ENCODE measurements at places on chromosomes 2 and 18.

DNA sequence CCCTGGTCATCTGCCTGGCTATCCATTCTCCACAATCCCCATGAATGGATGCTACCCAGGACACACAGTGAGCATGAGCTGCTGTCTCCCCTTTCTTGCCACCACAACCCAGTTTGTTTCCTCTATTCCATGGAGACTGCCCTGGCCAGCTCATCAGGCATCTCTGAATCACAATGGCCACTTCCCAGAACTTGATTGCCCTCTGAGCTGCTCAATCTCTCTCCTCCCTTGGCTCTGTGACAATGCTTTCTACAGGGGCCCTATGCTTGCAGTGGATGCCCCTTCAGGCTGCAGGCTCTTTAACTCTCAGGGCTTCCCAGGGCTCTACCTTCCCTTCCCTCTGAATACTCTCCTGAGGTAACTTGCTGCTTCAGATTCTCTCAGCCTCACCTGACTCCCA lies 14.4 kb upstream of the SLC4A5 start:
- DNase-seq = no peak

- no peak for DNase-seq
Observed at GRCh38 chr2:149310349-149310748, 20.0 kb upstream of the LYPD6 start.

GRCh38 chr2:43822839-43823238 lies 15.8 kb downstream of the ABCG5 start:
- DNase-seq = no peak

- DNase-seq = no peak
Observed at GRCh38 chr2:33496150-33496549, 19.7 kb downstream of the RASGRP3 start.

DNA sequence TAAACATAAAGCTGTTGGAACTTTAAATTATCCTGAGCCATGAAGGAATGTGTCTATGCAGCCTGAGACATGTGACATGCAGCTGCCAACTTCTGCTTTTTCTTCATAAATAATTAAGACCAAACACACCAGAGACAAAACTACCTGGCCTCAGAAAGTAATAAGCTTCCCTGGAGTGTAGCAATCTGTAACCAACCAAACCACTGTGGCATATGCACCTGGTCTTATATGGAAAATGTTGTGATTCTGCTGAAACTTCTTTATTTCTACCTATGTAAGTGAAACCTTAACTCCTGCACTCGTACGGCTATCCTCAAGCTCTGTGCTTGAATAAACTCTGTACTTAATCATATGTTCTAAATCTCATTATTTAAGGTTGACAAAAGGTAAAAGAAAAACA lies 515.0 kb downstream of the TMEM182 start:
- DNase-seq = no peak

DNA sequence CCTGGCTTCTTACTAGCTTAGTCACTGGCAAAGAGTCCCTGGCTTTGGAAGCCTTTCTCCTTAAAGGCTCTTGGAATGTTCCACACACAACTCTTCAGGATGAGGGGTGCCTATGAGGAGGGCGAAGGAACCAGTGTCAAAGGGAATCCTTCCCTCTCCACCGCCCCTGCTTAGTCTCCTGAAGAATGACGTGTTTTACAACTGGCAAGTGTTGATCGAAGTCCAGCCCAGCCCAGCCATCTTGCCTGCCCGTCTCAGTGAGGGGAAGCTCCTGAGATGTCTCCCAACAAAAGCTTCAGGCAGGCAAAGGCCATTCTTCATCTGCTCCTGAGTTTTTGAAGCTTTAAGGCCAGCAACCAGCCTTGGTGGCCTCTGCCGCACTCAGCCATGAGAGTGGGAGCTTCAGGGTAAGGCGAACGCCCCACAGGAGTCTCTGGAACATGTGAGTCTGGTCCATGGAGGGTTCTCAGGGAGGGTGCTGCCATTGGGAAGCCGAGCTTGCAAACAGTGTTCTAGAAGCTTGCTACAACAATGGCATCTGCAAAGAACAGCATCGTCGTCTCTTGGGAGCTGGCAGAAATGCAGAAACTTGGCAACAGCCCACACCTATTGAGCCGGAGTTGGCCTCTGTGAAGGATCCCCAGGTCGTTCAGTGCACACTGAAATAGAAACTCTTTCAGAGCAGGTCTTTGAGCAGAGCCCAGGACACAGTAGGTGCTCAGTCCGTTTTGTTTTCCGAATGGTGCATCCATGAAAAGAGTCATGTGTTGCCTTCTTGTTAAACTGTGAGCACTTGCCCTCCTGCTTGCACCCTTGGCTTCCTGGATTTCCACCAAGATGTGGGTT lies 220.7 kb downstream of the SEPTIN10 start:
- DNase-seq = no peak

DNA sequence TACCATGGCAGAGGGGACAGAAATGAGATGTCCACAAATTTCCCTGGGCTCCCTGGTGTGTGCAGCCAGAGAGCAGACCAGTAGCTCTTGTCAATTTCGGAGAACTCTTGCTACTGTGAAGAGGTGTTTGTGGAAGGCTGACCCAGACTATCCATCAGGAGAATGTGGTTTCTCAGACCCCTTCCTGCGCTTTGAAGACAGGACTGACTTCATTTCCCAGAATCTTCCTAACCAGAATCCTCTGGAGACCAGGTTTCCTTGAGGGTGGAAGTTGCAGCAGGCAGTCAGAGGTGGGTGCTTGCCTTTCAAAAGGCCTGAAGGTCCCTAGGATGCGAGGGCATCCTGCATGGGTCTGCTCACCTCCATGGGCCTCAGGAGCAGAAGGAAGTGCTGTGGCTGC lies 121.9 kb downstream of the LAMA3 start:
- no peak for DNase-seq

DNA sequence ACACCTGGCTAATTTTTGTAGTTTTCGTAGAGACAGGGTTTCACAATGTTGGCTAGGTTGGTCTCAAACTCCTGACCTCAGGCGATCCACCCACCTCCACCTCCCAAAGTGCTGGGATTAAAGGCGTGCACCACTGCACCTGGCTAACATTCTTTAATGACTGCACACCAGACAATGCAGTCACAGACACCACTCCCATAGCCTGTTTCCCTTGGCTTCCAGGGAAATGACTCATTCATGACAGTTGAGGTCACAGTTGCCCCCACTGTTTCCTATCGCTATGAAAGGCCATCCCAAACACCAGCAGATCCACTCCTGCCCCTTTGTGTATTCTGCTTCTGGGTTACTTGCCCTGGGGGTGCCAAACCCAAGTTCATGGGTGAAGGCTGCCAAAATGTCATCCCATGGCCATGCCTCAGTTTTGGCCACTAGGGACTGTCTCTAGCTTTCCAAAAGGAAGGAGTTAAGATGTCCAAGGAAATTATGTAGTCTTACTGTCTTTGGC lies 8.7 kb downstream of the CHMP1B start:
- no peak for DNase-seq

- no peak for DNase-seq
Observed at GRCh38 chr2:70380621-70381020, 78.8 kb upstream of the FAM136A start.

GRCh38 chr18:58645398-58645797 lies 16.5 kb upstream of the ALPK2 start:
- no peak for DNase-seq

DNA sequence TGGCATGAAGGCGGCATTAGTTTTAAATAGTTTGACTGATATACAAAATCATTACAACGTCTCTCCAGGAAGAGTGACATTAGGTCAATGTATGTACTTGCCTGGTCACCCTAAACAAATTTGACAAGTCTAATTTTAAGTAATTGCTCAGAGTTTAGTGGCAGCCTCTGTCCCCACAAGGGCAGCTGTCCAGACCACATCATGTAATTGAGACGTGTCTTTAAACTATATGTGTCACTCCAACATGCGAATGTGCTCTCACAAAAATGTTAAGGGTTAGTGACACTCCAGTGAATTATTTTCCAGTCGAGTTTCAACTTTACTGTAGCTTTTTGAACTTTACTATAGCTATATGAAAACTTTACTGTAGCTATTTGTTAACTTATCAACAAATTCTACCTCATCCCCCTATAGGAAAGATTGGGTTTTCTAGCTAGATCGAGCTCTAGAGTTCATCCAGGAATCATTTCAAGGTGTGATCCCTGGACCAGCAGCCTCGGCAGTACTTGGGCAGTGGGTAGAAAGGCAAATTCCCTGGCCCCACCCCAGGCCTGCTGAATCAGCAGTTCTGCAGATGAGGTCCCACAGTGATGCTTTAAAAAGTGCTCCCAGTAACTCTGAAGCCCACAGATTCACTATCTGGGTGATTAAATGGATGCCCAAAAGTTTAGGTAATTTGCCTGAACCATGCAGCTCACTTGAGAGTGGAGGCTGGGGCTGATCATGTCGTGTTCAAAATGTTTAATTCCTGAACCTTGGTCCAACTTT lies 66.4 kb upstream of the POU3F3 start:
- DNase-seq = no peak

DNA sequence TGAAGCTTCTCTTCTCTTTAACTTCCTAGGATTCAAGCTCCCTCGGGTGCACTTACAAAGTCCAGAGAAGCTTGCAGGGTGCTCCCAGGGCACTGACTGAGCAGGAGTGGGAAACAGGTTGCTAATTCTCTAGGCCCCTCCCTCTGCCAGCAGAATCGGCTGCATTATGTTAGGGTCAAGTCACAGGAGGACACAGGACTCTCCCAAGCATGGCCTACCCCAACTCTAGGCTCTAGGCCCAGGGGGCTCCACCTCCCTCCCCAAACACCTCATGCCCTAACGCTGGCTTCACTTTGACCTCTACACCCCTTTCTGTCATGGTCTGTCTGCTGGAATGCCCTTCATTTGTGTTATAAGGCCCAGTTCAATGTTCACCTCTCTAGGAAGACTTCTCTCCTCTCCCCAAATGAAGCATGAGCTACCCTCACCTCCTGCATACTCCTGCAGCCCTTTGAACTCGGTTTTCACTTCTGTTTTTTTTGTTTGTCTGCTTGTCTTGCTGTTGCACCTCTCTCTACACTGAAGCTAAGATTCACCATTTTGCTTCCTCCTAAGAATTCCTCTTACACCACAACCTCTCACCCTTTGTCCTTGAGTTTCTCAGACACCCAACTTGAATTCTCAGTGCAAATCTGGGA lies 521.8 kb upstream of the ID2 start:
- no peak for DNase-seq

DNA sequence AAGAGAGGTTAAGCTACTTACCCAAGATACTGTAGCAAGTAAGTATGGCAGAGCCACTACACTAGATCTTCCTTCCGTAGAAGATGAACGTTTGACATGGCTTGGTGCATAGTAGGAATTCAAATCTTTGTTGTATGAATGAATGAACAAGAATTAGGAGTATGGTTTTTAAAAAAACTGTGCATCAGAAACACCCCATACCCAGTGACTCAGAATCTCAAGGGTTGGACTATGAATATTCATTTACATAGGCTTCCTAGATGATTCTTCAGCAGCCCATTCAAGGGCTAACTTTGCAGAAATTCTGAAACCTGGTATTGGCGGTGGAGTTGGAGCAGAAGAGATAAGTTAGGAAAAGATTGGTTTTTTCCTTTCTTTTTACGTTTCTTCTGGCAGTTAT lies 5.4 kb downstream of the ACTR3 start:
- no peak for DNase-seq

- no peak for DNase-seq
Observed at GRCh38 chr2:155830351-155830750, 502.2 kb downstream of the NR4A2 start.

GRCh38 chr18:21991081-21991534 lies 178.3 kb upstream of the GATA6 start:
- no peak for DNase-seq

DNA sequence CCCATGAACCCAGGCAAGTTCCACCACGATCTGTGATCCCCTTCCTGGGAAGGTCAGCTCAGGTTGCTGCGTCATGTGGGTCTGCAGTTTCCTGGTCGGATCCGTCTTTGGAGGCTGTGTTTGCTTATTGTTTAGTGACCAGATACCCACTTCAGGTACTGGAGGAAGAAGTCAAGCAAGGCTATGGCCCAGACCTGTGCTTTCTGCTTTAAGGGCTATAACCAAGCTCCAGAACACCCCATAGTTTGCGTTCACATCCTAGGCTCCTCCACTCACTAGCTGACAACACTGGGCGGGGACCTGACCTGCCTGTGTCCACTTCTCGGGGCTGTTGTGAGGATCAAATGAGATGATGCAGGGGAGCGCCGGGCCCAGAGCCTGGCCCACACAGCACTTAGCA lies 44.0 kb downstream of the MAL start:
- DNase-seq = no peak

DNA sequence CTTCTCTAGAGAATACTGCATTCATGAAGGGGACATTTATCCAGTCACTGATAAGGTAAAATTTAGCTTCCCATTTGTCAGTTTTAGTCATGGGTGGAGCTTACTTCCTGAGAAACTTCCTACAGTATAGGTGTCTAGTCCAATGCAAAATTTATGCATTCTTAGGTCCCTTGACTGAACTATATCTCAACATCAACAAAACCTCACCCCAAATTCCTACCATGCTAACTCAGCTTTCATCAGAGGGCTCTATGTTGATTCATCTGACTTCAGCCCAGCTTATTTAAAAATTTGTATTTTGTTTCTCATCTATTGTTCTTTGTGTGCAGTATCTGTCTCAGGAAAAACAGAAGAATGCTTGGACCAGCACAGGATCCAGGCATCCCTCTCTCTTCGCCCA lies 296.4 kb upstream of the ACVR2A start:
- DNase-seq = no peak

DNA sequence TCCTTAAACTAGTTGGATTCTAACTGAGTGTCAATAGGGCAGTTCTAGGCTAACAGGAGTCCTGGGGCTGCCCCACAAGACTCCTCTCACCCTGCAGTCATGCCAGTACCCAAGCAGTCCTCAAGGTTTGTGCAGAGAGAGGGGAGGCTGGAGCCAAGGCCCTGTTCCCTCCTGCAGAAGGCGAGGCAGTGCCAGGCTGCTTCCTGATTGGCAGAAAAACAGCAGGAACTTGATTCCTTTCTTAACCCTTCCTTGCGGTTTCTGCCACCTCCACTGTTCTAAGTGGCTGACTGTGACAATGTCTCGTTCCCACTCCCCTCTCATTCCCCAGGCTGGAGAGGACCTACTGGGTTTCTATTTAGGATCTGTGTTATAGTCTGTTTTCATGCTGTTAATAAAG lies 75.3 kb downstream of the LPIN1 start:
- no peak for DNase-seq

DNA sequence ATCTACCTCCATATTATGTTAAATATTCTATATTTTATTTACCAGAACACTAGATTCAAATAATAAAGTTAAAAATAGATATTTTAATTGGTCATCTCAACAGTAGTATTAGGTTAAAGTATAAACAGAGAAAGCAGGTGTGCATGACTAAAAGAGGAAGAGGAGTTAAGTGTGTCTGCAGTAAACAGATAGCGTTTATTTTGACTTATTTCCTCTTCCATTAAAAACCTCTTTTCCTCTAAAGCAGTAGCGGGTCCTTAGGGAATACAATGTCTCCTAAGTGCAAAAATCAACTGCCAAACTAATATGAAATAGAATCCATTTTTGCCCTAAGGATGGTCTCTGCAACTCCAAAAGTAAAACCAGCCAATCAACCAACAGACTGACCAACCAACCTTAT lies 27.7 kb downstream of the EIF2AK3 start:
- no peak for DNase-seq

GRCh38 chr2:241808721-241809382 lies at the start of gene NEU4:
TSS of gene NEU4 (plus strand) at chr2:241809193. CDS start at chr2:241814485, 5,292 bp downstream.
- DNase-seq = no peak
